SW 1271 (cell line): ENCODE measurements at places on chromosomes 11 and 22.

- peak; percentile 91 for DNase-seq
Measured at GRCh38 chr22:43955040-43955882, at the start of gene SAMM50. SAMM50 (plus strand) TSS chr22:43955442; CDS start chr22:43955578, 136 bp downstream.

DNA sequence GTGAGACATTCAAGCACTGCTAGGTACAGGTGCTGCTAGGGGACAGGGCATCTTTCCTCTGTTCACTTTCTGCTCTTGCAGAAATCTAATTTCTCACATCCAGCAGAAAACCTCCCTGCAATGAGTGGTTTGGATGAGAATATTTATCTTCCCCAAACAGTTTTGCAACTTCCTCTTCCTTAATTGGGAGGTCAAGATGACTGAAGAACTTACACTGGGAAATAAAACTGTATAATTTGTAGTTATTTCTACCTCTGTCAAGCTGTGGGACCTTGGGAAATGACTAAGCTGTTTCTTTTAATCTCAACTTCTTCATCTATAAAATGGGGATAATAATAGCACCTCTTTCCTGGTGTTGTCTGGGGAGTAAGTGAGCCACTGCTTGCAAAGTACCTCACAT lies 69.8 kb downstream of the PRR5L start:
- DNase-seq = no peak

DNA sequence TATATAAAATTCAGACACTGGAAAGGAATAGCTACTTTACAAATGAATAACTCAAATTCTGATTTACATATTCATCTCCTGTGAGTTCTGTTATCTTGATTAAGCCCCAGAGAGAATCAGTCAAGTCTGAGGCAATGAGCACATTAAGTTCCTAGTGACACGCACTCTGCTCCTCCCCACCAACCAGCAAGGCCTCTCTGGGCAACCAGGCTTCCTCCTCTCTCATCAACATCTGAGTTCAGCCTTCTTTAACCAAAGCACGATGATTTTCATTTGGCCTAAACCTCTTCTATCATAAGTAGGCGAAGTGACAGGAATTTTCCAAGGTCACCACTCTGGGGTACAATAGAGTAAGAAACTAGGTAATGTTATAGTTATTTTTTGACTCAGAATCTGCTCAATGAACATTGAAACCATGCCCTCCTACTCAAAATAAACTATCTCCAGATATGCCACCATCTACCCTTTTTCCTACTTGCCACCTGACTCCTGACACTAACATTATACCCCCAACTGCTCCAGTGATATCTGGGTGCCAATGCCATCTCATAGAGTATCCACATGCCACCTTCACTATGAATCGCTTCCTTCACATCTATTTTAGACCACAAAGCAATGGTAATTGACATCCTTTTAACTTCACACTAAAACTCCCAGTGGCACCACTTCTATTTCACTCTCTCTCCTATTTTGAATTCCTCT lies 114.8 kb downstream of the FAM76B start:
- no peak for DNase-seq

DNA sequence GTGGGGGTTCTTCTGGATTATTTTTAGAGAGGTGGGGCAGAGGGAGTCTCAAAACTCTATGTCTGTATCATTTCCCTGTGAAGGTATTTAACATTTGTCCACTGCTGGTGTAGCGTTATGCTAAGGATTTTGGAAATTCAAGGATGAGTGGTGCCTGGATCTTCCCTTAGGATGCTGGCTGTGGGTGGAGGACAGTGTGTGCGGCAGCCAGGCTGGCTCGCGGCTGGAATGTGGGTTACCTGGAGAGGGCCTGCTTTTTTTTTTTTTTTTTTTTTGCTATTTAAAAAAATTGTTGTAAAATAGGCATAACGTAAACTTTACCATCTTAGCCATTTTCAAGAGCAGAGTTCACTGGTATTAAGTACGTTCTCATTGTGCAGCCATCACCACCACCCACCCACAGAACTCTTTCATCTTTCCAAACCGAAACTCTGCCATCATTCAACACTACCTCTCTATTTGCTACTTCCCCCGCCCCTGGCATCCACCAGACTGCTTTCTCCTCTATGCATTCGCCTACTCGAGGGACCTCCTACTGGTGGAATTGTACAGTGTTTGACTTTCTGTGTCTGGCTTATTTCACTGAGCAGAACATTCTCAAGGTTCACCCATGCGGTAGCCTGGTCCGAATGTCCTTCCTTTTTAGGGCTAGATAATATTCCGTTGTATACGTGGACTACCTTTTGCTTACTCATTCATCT lies 67.1 kb downstream of the PARVB start:
- DNase-seq = peak; percentile 11

DNA sequence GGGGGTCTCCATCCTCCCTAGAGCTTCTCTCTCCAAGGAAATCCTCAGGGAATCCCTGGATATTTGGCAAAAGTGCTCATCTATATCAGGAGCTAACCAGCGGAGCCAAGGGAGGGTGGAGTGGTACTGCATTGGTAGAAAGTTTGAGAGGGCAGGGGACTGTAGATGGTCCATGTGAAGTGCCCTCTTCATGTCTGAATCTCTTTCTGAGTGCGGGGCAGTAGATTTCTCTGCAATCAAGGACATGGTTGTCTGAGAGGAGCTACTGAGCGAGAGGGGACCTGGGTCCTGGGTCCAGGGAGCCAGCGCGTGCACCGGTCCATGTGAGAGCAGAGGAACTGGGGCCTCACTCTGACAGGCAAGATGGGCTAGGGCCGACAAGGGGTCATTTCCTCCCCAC lies 701 bp downstream of the DIXDC1 start:
- no peak for DNase-seq

DNA sequence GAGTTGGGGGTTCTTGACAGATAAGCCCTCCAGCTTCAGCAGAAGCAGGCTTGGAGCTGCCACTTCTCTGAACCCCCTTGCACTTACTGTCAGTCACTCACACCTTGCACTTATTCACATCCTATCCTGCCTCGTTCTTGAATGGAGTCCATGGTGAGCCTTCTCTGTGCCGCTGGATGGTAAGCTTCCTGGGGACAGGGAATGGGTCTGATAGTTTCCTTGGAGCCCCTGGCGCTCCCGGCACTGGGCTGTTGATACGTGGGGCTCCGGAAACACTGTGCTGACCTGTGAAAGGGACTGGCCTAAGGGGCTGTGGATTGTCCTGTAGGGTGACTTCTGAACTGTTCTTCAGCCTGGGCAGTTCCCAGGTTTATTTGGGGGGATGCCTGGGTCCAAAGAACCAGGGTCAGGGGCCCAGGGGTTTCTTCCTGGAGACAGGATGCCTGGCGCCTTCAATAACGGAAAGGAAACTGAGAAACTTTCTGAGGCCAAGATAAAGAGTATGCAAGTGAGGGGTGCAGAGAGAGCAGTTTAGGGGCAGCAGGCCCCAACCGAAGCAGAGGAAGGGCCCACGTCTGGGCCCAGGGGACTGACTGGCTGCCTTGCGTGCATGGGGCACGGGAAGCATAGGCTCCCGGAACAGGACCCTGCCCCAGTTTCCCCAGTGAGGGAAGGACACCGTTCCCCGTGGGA lies 709 bp upstream of the ST3GAL4 start:
- DNase-seq = no peak

DNA sequence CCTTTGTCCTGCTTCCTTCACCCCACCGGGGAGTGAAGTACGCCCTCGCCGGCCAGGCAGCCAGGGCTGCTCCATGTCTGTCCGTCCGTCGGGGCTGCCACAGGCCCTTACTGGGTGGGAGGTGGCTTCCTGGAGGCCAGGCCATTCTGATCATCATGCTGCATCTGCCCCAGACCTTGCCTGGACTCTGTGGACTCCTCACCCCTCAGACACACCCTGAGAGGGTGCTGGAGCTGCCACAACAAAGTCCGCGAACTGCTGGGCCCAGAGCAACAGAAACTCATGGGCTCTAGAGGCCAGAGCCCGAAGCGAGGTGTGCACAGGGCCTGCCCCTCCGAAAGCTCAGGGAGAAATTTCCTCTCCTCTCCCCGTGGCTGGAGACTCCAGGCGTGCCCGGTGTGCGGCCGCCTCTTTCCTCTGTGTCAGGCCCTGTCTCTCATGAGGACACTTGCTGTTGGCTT lies 124.2 kb downstream of the KCNQ1OT1 start:
- DNase-seq = no peak

- DNase-seq = no peak
Measured at GRCh38 chr11:9060700-9061111, 30.7 kb downstream of the SCUBE2 start.

DNA sequence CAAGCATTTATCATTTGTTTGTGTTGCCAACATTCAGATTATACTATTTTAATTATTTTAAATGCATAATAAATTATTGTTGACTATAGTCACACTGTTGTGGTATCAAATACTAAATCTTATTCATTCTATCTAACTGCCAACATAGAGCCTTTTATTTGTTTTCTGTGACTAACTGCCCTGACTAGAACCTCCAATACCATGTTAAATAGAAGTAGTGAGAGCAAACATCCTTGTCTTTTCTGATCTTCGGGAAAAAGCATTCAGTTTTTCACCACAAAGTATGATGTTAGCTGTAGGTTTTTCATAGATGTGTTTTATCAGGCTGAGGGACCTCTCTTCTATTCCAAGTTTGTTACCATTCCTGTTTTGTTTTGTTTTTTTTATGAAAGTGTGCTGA lies 15.2 kb downstream of the TRIM34 start:
- no peak for DNase-seq

- DNase-seq = no peak
Measured at GRCh38 chr22:46735747-46736608, 2.1 kb downstream of the CERK start.

- no peak for DNase-seq
Measured at GRCh38 chr11:27248576-27249509, 114.2 kb downstream of the CCDC34 start.

DNA sequence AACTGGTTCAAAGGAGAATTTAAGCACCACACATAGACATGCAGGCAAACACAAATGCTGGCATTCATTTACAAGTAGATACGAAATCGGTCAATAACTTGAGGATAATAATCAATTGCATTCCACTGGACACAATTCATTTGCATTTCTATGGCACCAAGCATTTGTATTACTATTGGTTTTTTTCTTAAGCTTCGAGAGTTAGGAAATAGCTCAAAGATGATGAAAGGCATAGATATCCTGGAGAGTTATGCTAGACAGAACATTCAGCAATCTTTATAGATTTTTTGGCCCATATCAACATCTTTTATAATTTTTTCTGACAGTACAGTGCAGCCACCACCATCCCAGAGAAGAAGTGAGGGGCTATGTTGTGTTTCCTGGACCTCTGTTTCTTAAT lies 544.4 kb downstream of the MIAT start:
- no peak for DNase-seq

GRCh38 chr11:16011396-16011795 lies 344.9 kb downstream of the SOX6 start:
- no peak for DNase-seq

GRCh38 chr22:19714312-19715187 lies at the start of gene SEPTIN5:
SEPTIN5 (plus strand) TSS chr22:19714503; CDS start chr22:19714589, 86 bp downstream.
- no peak for DNase-seq

DNA sequence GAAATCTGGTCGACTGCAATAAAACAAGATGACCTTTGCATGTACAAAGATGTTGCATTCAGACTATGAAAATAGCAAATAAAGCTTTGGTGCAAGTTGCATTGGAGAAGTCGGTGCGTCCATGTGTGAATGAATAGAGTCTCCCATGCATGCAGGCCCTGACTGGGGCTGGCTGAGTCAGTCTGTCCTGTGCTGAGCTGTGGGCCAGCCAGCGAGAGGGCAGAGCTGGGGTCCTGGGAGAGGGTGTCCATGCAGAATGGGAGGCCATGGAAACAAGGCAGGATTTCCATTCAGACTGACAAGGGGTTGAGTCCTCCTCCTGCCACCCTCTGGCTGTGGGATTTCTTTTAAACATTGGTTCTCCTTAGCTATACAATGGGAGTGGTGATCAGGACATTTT lies 2.3 kb upstream of the CRYBB3 start:
- no peak for DNase-seq

DNA sequence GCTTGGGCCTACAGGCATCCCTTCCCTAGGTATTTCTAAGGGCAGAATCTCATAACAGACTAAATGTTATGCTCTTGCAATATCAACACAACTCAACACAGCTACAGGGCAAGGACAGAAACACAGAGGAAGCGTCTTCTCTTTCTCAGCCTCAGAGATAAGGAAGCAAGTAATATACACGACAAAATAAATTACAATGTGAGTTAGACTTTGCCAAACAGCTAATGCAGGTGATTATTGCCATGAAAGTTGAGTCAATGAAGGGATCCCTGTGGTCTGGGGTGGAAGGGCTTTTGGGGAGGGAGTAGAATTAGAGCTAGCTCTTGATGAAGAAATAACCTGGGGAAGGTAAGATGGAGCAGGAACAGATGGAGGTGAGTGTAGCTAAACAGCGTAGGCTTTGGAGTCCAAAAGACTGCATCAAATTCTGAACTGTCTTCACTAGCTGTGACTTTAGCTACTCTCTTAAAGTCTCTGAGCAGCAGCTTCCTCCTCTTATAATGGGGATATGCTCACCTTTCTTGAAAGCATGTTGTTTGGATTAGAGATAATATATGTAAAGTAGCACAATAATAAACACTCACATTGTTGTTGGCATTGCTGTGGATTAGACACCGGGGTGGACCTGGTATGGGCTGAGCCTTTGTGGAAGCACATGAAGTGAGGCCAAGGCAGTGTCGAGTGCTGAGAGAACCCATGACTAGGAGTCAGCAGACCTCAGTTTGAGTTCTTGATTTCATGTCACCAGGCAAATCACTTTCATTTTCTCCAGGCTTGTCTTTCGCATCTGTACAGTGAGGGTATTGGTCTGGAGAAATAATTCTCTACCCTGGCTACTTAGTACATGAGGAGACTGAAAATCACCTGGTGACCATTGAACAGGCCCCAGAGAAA lies 41.0 kb upstream of the AQP11 start:
- no peak for DNase-seq

- no peak for DNase-seq
Measured at GRCh38 chr11:2718817-2719438, 19.1 kb upstream of the KCNQ1OT1 start.

DNA sequence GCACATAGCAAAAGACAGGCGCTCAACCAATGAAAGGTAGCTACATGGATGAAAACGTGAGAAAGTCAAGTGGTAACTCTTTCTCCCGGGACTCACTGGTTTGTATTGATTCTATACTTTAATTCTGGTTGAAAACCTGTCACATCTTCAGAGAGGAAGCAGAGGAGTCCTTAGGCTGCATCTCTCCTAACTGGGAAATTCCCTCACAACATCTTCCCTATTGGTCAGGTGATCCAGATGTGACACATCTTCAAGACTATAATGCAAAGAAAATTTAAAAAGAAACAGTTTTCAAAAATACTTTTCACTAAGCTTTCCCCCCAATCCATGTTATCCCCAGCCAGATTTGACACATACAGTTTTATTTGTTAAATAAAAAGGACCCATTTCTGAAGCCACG lies 62.7 kb upstream of the RCN1 start:
- DNase-seq = no peak

DNA sequence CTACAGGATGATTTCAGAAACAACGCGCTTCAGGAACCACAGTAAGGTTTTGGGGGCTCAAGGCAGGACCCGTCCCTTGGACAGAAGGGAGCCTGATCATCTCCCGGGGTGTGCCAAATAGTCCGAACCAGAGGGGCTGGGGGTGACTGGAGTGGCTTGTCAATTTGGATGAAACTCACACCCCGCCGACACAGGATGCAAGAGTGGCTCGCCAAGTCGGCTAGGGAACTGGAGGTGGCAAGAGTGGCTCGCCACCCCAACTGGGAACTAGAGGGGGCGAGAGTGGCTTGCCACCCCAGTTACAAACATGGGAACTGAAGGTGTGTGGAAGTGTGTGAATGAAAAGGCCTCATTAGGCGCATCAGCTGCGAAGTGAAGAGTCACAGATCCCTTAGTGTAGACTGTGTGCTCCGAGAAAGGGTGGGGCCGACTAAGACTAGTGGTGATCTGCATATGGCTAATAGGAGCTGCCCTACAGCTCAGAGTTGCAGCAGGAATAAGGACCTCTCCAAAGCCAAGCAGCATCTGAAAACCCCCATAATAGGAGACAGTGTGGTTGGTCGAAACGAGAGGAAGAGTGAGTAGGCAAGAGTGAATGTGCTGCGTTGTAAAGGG lies 26.6 kb upstream of the CPT1A start:
- no peak for DNase-seq
